Fibroblast of the aortic adventitia (primary cell): ENCODE measurements at places on chromosomes 2 and 18. TPM values are rescaled to one million over a fixed set of nuclear protein-coding genes. Genes with fewer than 3 reads are reported as not detected.

The RIT2 gene
- not detected in 2 replicates for total RNA-seq

The PLGLB1 gene
- total RNA-seq, result 1.5 and 4.9 TPM in 2 replicates

The DSG4 gene
- not detected in 2 replicates for total RNA-seq

The KATNAL2 gene
- total RNA-seq, result 2.7 and 10.4 TPM in 2 replicates

The ZNF385B gene
- 4.8 TPM in 1 of 2 replicates, not detected in the other for total RNA-seq

The DYNC1I2 gene
- 112 and 218 TPM in 2 replicates for total RNA-seq

The PPM1B gene
- total RNA-seq, result 30.0 and 57.9 TPM in 2 replicates

The MALL gene
- 10.1 and 442 TPM in 2 replicates for total RNA-seq

The SCRN3 gene
- total RNA-seq, result 21.8 and 34.6 TPM in 2 replicates

The RSAD2 gene
- total RNA-seq, result 0.63 and 4.0 TPM in 2 replicates

The STPG4 gene
- 0.09 TPM in 1 of 2 replicates, not detected in the other for total RNA-seq

The GCG gene
- total RNA-seq, result not detected in 2 replicates

The ABHD1 gene
- total RNA-seq, result 0.09 TPM in 1 of 2 replicates, not detected in the other

The IFIH1 gene
- 7.7 and 9.7 TPM in 2 replicates for total RNA-seq

The SP3 gene
- 56.1 and 115 TPM in 2 replicates for total RNA-seq

The SCN3A gene
- total RNA-seq, result 3.1 and 102 TPM in 2 replicates

The RNF25 gene
- 6.5 and 26.2 TPM in 2 replicates for total RNA-seq

The LIMS3 gene
- 5.6 and 6.1 TPM in 2 replicates for total RNA-seq

The DUSP19 gene
- total RNA-seq, result 1.6 and 4.8 TPM in 2 replicates

The TMEM37 gene
- total RNA-seq, result not detected in 2 replicates

The ANKRD36C gene
- total RNA-seq, result 69.1 and 94.5 TPM in 2 replicates

The NPPC gene
- not detected in 2 replicates for total RNA-seq

The CPO gene
- total RNA-seq, result 0.18 TPM in 1 of 2 replicates, not detected in the other

The RAB27B gene
- total RNA-seq, result 1.7 and 38.0 TPM in 2 replicates

The IL36B gene
- total RNA-seq, result not detected in 2 replicates

The MARS2 gene
- total RNA-seq, result 1.6 and 3.5 TPM in 2 replicates

The ABCB11 gene
- not detected in 2 replicates for total RNA-seq

The CENPA gene
- total RNA-seq, result 9.2 TPM in 1 of 2 replicates, not detected in the other

The CFC1 gene
- total RNA-seq, result not detected in 2 replicates

The NCKAP1 gene
- total RNA-seq, result 76.4 and 167 TPM in 2 replicates

The TUBA3E gene
- total RNA-seq, result not detected in 2 replicates

The CD28 gene
- not detected in 2 replicates for total RNA-seq

The CYTIP gene
- 0.82 and 1.4 TPM in 2 replicates for total RNA-seq

The CPSF3 gene
- 62.2 and 76.5 TPM in 2 replicates for total RNA-seq

The FBXO15 gene
- total RNA-seq, result 0.27 and 0.49 TPM in 2 replicates

The RETSAT gene
- 31.2 and 60.1 TPM in 2 replicates for total RNA-seq

The DYTN gene
- not detected in 2 replicates for total RNA-seq

The ALLC gene
- not detected in 2 replicates for total RNA-seq

The FHOD3 gene
- 3.0 and 3.3 TPM in 2 replicates for total RNA-seq

The WDR54 gene
- total RNA-seq, result 16.9 and 34.3 TPM in 2 replicates

The COL5A2 gene
- total RNA-seq, result 133 and 671 TPM in 2 replicates

The VWC2L gene
- not detected in 2 replicates for total RNA-seq
